Left ventricle myocardium superior (tissue), 1 donor: ENCODE measurements at places on chromosomes 7 and 10.
A peak's percentile ranks its signal among the peaks of the same experiment; 100 is the strongest.

- DNase-seq, result no peak
These were observed 13.1 kb downstream of the HSPA12A start for GRCh38 chr10:116729243-116729642.

GRCh38 chr10:47027784-47028260, 116.6 kb downstream of the PTPN20 start:
- no peak for DNase-seq

- DNase-seq, result no peak
These were observed 164.6 kb downstream of the USP6NL start for GRCh38 chr10:11446864-11447263.

GRCh38 chr7:140638173-140638791, 2.3 kb downstream of the DENND2A start:
- no peak for DNase-seq

- DNase-seq, result no peak
These were observed 75.6 kb downstream of the CCDC6 start for GRCh38 chr10:59830601-59831259.

DNA sequence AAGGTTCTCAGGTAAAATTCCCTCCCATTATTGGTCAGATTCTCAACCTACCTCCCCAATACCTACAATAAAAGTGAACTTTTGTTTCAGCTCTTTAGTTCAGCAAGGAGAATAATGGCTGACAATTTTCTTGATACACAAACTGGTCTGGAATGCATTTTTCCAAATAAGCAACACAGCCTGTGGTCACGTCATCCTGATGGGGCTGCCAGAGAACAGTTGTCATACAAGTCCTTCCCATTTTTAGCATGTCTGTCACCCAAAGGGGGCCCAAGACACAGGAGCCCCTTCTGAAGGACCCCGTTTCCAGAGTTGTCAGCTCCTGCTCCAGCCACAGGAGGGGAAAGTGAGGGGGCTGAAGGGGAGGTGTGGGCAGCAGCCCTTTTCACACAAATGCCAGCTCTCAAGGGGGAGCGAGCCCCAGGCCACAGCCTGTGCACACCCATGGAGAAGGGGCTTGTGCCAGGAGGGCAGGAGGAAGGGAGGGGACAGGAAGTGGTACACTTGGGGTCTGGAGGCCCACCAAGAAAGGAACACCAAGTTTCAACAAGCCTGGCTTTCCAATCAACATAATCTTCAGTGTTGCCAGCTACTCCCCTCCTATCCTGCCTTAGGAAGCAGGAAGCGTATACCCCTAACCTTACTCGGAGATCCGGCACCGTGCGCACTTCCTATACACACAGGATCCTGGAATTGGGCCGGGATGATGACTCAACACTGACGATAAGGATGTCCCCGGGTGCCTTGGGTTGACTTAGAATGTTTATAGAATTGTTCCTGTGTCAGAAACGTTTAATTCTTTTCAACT, 43.4 kb upstream of the PDLIM1 start:
- peak; percentile 79 for DNase-seq

GRCh38 chr10:85618841-85619240, 747.8 kb downstream of the GRID1 start:
- no peak for DNase-seq

DNA sequence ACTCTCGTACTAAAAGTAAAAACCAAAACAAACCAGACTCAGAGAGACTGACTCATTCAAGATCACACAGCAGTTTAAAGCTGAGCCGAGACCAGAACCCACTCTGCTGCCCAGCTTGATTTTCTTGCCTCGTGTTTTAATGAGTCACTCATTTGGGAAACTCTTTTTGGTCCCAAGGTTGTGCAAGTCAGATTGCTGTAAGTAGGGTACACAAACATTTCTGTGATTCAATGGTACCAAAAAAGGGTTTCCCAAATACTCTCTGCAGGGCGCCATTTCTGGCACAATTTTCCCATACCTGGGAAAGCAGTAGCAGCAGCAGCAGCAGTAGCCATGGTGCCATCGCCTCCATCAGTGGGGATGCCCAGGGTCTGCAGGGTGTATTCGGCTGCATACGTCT, 69.9 kb downstream of the ASAH2B start:
- no peak for DNase-seq

- DNase-seq, result peak; percentile 35
These were observed 52.9 kb upstream of the PIK3CG start for GRCh38 chr7:106812027-106812643.

DNA sequence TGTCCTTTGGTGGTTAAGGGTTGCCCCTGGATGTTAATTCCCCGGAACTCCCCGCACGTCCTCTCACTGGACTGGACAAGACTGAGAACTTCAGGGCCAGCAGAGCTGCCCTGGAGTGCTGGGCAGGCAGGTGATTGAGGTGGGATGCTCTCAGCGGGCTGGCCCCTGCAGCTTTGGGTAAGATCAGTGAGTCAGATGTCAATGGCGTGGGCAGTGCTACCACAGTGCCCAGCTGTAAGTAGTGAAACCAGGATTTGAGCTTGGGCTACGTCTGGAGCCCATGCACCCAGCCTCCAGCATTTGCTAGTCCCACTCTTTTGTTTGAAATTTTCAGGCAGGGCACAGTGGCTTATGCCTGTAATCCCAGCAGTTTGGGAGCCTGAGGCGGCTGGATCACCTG, 6.7 kb upstream of the SEPHS1 start:
- DNase-seq, result no peak

DNA sequence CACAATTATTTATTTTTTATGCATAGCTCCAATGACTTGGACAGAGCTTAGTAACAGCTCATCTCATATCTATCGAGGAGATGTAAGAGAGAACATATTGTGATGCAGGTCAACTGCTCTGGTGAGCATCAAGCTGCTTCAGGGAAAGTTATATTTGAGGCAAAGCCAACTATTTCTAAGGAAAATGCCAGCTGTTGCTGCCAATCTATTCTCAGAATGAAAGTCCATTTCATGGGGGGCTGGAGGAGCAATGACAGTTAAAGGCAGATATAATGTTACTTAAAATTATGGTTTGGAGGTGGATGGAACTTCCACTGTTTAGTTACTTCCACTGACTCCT, 424.8 kb downstream of the KIF20B start:
- DNase-seq, result no peak
